ENCODE measurements at places on chromosomes 11 and 22.

DNA sequence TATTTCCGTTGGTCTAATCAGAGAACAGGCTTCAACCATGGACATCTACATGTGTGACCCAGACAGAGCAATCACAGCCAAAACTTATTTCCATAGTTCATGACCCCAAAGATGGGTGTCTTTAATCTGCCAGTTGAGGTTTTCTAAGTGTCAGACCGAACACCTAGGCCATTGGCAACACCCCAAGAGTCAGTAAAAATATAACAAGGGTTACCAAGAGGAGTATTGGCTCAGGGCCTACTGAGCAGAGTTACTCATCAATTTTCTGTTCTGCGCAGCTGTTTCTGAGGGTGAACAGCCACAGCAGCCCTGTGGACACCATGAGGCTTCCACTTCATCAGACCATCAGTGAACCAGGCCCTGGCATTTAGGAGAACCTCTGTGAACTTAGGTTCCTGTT lies 18.8 kb downstream of the GUCD1 start:
- no peak for DNase-seq

GRCh38 chr11:11998091-11998781 lies 10.2 kb downstream of the DKK3 start:
- no peak for DNase-seq

DNA sequence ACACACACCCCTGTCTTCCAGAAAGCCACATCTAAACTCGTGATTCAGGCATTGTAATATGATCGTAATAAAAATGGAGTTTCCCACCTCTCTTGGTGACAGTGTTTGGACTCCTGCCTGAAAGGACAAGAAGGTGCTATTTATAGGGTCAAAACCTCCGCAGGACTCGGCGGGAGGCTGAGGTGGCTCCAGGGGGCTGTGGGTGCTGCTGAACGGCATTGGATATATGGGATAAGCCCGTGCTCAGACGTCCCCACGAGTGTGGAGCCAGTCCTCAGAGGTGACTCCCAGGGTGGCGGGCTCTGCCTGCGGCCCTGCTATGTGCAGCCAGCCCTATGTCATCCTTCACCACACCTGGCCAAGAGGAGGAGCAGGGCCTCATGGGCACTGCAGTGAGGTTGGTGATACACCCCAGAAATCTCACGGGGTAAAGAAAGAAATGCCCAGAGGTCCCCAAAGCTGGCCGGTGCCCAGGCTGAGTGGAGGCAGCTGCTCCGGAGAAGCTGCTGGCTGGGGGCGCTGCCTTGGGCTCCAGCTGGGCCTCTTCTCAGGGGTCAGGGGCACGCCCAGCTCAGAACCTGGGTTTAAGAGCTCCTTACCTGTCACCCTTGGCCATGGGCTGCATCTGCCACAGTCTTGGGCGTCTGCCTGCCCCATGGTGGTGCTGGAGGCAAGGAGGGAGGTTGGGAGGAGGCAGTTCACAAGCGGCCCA lies 5.1 kb upstream of the OSBPL5 start:
- peak; percentile 47 for DNase-seq

- DNase-seq, result peak; percentile 73
These were observed 461 bp upstream of the EED start for GRCh38 chr11:86244063-86244521.

DNA sequence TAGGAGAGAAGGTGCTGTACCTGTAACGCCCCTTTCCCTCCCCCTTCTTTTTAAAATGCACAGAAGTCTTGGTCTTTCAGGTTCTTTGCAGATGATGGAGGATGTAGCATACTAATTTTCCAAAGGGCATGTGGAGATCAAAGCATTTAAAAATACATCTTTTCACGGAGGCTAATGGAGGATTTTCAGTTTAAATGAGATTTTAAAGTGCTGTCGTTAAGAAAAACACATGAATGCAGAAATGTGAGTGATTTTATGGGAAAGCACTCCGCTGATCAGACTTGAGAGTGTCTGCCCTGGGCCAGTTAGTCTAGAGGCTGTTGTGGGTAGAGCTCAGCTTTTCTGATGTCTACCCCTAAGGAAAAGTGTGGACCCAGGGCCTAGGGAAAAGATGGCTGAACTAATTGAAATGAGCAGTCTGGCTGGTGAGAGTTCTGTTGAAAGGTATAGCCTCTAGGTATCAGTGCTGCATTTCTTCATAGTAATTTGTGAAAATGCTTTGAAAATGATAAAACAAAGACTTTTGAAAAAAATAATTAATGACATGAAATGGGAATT lies 2.5 kb downstream of the AMOTL1 start:
- no peak for DNase-seq

GRCh38 chr22:44743804-44744211 lies 8.6 kb upstream of the ARHGAP8 start:
- DNase-seq, result no peak

GRCh38 chr22:21633481-21633880 lies 921 bp downstream of the CCDC116 start:
- no peak for DNase-seq

DNA sequence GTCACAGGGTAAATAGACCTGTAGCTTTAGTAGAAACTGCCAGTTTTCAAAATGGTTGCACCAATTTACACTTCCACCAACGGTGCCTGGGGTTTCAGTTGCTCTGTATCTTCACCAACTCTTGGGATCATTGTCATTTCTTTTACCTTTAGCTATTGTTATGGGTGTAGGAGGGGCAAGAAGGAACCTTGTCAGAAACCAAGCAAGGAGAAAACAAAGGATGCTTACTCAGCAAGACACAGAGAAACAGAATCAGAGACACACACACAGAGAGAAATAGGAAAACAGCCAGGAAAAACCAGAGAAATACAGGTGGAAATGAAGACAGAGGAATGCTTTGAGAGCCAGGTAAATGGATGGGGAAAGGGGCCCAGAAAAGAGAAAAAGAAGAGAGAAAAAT lies 367.6 kb downstream of the MIAT start:
- no peak for DNase-seq

DNA sequence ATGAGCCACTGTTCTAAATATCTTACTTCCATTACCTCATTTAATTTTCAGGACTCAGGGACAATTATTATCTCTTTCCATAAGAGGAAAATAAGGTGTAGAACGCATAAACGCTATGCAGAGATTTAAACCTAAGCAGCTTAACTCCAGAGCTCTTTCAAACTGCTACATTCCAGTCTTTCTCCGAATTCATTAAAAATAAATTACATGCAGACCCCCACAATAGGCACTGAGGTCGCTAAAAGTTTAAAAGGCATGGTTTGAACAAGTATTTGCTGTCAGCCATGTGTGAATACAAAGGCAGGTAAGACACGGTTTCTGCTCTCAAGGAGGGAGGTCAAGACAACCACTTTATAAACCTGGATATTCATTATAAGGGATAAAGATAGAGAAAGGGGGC lies 983 bp downstream of the NARS2 start:
- DNase-seq, result no peak

- DNase-seq, result no peak
These were observed 1484.5 kb upstream of the TENM4 start for GRCh38 chr11:80925321-80925720.

GRCh38 chr11:18802381-18803257 lies 11.0 kb upstream of the PTPN5 start:
- DNase-seq, result peak; percentile 92

GRCh38 chr22:25368271-25368670 lies 148.8 kb downstream of the CRYBB2 start:
- peak; percentile 45 for DNase-seq

- DNase-seq, result peak; percentile 56
These were observed 13.7 kb downstream of the RNF141 start for GRCh38 chr11:10526974-10527918.

GRCh38 chr11:114130115-114130576 lies 70.6 kb downstream of the ZBTB16 start:
- peak; percentile 91 for DNase-seq

DNA sequence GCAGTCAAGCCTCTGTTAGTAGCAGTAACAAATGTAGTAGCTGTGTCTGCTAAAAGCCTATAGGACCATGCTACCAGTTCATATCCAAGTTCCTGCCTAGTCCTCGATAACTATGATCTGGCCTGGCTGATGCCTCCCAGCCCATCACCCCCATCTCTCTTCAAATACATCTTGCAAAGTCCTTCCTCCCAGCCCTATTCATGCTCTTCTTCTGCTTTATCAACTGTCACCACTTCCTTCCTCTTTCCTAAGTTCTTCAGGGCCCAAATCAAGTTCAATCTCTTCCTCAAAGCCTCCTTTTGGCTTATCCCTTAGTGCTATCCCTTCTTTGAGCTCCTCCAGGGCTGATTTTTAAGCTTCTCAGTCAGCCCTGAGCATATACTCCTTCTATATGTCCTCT lies 150.9 kb upstream of the THY1 start:
- DNase-seq, result no peak

Data from LNCaP clone FGC (cell line).